ENCODE measurements at places on chromosomes 13 and 19. TPM values are rescaled to one million over a fixed set of nuclear protein-coding genes. Genes with fewer than 3 reads are reported as not detected.

DNA sequence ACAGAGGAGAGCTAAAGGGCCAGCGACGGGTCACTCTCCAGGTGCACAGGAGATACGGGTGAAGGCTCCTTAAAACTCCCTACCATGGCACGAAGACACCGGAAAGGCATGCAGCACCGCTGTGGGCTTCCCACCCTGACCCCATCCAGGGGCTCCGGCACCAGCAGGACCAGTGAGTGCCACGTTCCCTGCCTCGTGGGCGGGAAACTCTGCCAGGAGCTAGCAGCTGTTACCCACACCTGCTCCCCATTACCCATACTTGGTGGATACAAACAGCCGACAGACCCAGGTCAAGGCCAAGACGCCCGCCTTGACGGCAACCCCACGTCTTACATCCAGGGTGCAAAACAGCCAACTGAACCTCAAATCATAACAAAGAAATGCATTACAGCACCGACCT lies 56.7 kb downstream of the GNG7 start:
- DNase-seq: no peak

- no peak for DNase-seq
These were observed 86.8 kb upstream of the ANKRD10 start for GRCh38 chr13:111001636-111002035.

GRCh38 chr13:34933349-34933748 lies 8.7 kb upstream of the NBEA start:
- DNase-seq: no peak

DNA sequence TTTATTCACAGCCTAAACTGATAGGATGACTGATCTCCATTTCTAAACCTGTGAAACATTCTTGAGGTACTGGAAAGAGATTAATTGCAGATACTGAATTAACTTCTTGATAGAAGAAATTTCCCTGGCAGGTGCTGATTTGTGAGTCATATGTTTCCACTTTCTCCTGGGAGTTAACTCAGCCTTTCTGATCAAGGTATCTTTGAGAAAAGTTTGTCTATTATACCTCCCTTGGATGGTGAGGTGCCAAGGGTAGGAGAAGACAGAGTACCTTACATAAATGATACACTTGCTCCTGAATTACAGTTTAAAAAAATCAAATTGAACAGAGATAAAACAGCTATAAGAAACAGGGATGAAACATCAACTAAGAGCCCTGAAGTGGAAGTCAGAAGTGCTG lies 123.0 kb downstream of the RGCC start:
- DNase-seq: no peak

DNA sequence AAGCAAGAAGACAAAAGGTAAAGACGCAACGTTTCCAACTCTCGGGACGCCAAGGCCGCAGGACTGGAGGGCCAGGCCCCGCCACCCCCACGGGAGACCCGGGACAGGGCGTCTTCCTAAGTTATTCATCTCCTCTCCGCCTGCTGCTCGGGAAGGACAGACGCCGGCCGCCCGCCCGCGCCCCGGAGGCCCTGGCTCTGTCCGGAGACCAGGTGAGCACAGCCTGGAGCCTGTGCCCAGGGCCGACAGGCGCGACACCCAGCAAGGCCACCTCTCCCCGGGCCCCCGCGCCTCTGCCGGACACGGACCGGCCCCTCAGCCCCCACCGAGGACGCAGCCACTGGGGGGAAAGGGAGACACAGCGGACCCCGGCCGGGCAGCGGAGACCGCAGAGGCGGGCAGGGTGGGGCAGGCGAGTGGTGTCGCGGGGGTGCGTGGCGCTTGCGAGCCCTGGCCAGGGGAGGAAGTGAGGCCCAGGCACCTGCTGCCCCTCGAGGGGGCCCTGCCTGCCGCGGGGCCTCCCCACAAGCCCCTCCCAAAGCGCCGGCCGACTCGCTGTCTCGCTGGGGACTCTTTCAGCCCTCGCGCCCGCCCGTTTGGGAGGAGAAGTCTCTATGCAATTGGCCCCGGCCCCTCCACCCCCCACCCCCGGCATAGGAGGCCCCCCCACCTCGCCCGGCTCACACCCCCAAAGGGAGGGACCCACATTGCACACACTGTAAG lies 17.2 kb downstream of the SMIM24 start:
- DNase-seq: no peak

GRCh38 chr13:106738186-106738678 lies 170.3 kb upstream of the ARGLU1 start:
- no peak for DNase-seq

KCNN1 gene
- total RNA-seq: 0.14 TPM

DNA sequence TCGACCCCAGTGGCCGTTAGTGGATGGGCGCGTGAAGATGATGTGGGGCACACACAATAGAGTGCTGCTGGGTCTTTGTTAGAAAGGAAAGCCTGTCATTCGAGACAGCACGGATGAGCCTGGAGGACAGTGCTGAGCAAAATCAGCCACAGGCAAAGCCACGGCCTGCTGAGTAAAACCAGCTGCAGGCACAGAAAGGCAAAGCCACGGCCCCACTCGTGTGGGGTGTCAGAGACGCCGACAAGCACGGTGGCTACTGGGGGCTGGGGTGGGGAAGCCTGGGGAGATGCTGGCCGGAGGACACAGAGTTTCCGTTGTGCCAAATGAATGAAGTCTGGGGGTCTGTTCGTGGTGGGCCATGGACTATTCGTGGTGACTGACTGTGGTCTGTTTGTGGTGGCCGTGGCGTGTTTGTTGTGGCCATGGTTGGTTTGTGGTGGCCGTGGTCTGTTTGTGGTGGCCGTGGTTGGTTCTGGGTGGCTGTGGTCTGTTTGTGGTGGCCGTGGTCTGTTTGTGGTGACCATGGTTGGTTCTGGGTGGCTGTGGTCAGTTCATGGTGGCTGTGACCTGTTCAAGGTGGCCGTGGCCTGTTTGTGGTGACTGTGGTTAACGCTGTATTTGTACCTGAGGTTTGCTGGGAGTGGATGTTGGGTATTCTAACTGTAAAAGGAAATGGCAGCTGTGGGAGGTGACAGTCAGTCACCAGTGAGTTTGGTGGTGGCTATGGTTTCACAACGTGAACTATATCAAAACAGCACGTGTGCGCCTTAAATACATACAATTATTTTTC lies 36.3 kb downstream of the MCF2L start:
- no peak for DNase-seq

COX6B1 gene
- 901 TPM for total RNA-seq

DNA sequence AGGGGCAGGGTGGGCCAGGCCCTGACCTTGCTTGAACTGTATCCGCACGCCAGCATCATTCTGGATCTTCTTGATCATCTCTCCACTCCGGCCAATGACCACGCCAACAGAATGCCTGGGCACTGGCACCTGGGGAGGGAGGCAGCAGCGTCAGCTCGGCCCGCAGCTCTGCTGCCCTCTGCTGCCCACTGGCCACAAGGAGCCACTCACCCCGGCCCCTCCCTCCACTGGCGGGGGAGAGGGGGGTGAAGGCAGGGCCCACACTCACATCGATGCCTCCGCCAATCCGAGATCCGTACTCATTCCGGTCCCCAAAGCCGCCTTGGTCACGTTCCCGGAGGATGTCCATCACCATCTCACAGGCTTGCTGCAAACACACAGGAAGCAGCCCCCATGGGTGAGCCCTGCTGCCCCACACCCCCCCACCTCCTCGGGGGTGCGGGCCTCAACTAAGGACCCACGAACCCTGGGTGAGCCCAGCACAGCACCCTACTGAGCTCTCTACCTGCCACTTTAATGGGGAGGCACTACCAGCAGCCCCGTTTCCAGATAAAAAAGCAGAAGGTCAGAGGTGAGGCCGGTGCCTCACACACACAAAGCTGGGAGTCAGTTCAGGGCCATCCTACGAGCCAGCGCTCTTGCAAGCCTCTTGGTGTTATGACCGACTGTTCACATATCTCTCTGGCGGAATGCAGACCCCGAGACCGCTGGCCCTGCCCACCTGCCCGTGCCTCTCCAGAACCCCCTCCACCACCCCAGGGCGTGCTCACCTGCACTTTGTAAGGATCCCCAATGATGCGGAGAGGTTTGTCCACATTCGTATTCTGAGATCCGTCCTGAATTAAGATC lies 6.7 kb downstream of the KHSRP start:
- DNase-seq: no peak

Measured in left colon (tissue), 2 donors.